ENCODE measurements at places on chromosomes 12 and 14. TPM values are rescaled to one million over a fixed set of nuclear protein-coding genes. Genes with fewer than 3 reads are reported as not detected.

The ANO2 gene
- total RNA-seq, result not detected

The PPP1R1A gene
- not detected for total RNA-seq

The TMEM119 gene
- not detected for total RNA-seq

- DNase-seq, result no peak
Measured at GRCh38 chr12:53480491-53481442, 18.5 kb downstream of the MAP3K12 start.

DNA sequence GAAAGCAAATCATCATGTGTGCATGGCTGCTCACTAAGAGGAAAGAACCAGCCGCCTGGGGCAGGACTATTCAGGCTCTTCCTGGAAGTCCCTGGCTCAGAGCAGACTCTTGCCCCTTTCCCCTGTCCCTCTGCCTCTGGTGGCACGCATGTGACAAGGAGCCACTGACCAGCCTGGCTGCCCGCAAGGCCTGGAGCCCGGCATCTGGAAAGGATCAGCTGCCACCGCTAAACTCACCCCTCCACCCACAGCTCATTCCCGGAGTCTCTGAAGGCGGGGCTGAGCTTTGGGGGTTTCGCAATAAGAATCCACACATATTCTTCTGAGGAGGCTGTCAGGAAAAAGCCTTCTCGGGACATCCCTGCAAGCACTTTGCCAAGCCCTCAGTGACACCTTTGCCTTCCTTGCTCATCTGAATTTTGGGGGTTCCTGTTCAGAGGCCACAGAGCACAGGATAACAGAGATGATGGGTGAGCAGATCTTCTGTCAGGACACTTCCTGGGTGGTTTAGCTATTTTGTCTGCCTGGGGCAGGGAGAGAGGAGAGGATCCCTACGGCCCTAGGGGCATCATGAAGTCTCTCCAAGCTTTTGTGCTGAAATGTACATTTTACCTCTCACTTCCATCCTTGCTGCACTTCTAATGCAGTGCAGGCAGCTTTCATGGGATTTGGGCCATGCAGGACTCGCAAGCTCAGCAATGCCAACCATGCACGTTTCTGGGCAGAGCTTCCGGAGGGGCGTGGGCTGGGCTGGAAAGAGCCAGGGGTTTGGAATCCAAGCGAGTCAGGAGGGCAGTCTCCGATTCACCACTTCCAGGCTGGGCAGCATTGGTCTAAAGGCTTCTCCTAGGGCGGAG, 124.8 kb upstream of the MAP1LC3B2 start:
- DNase-seq, result no peak

DNA sequence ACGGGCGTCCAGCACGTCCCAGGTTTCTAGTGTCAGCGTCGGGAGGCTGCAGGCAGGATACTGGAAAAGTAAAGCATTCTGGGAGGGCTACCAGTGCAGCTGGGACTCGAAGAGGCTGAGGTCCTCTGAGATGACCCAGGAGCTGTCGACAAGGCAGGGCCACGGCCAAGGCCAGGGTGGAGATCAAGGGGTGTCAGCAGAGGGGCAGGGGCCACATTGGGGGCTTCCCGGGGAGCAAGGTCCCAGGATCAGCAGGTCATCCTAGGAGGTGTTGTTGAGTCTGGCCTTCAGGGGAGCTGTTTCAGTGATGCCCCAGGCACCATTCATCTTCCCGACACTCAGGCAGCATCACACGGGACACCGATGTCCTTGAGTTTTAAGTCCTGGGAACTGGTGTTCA, 377.8 kb upstream of the SFSWAP start:
- no peak for DNase-seq

- no peak for DNase-seq
Measured at GRCh38 chr14:89673512-89674225, 256.6 kb upstream of the FOXN3 start.

GRCh38 chr12:99259040-99259934, 388.3 kb upstream of the GARIN6 start:
- no peak for DNase-seq

DNA sequence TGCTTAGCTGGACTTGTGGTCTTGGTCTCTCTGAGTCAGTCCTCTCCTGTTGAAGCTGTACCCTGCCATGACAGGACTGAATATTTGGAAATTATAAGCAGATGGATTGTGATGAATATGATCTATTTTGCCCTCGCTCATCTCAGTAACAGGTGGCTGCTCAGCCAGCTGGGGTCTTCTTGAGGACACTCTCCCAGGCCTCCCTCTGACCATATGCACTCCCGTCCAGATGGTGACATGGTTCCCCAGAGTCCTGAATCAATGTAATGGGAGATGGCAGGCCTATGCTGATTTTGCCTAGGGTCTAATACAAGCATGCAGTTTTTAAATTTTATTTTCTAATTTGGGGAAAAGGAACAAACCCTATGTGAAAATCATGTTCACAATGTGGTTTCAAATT, 63.1 kb upstream of the TRHDE start:
- no peak for DNase-seq

DNA sequence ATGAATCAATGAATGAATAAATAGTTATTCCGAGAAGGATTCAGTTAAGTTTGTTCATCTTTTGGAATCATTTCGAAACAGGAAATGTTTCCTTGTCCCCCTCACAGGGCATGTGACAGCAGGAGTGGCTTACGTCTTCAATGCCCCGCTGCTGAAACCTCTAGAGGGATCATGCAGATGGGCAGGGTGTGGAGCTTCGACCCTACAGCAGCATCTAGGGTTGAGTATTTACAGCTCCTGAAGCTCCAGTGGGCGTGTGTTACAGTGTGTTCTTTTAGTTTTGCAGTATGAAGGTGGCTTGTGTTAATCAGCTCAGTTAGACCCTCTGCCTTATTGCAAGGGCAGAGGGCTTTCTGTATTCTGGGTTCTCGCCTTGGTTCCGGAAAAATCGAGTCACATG, 2.6 kb downstream of the NAV3 start:
- no peak for DNase-seq

DNA sequence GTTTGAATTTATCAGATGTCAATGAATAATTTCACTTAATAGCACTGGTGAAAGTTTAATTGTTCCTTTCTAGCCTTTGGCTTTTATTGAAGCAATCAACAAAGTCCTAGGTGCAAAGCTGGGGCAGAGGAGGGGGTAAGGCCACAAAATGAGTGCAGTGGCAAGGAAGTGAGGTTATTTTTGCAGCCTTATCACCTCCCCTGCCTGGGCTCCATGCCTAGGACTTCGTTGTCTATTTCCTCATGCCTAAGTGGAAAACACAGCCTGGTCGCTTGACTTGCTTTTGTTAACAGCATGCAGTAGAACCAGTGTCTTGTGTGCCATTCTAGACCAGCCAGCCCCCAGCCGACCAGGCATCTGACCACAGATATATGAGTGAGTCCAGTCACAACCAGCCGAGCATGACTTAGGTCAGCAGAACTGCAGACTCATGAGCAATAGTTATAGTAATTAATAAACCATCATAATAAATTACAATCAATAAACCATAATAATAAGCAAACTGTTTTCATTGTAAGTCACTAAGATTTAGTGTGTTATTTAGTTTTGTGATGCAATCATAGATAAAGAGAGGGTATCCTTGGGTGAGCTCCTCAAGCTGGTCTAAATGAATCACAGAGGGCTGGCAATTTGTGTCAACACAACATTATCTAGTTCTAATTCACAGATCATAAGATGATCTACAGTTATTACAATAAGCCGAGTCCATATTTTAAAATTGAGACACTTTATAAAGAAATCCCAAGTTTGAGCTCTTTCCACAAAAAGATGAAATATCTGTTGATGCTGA, 156.8 kb downstream of the GLT1D1 start:
- no peak for DNase-seq

- DNase-seq, result no peak
Measured at GRCh38 chr14:38309522-38310277, 53.8 kb upstream of the CLEC14A start.

GRCh38 chr12:54191550-54192022, 2.8 kb upstream of the SMUG1 start:
- DNase-seq, result peak; percentile 89

DNA sequence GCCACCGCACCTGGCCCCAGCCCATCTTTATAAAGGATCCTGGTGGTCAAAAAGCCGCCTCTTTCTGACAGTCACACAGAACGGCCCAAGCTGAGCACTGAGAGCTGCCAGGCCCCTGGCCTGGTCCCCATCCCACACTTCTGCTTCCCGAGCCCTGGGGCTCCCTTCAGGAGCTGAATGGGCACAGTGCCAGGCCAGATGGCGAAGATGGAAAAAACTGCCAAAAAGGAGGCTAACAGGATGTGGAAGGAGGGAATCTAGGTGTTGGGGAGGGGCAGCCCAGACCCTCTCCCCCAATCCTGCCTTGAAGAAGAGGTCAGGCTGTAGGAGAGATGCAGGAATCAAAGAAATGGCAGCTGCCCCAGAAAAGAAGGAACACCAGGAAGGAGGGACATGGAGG, 5.0 kb downstream of the LPAR5 start:
- DNase-seq, result no peak

DNA sequence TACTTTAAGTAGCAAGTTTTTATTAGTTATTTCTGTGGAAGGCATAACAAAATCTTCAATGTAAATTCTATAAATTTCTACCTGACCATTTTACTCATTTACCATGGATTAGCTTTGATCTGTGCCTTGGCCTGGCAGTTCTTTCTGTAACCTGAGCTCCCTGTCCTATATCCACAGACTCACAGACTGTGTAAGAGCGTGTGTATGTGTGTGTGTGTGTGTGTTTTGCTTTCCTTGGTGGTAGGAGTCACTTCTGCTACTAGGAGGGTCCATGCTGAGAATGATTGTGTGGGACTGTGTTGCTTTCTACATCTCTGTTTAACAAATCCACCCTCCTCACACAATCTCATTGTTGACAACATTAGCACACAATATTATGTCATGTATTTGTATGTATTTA, 221.2 kb upstream of the PELI2 start:
- no peak for DNase-seq

- DNase-seq, result no peak
Measured at GRCh38 chr12:31819427-31819826, 90.6 kb upstream of the AMN1 start.

- DNase-seq, result no peak
Measured at GRCh38 chr12:100859063-100859627, 64.6 kb downstream of the ANO4 start.

GRCh38 chr14:73227812-73228781, 9.2 kb upstream of the PAPLN start:
- DNase-seq, result no peak

DNA sequence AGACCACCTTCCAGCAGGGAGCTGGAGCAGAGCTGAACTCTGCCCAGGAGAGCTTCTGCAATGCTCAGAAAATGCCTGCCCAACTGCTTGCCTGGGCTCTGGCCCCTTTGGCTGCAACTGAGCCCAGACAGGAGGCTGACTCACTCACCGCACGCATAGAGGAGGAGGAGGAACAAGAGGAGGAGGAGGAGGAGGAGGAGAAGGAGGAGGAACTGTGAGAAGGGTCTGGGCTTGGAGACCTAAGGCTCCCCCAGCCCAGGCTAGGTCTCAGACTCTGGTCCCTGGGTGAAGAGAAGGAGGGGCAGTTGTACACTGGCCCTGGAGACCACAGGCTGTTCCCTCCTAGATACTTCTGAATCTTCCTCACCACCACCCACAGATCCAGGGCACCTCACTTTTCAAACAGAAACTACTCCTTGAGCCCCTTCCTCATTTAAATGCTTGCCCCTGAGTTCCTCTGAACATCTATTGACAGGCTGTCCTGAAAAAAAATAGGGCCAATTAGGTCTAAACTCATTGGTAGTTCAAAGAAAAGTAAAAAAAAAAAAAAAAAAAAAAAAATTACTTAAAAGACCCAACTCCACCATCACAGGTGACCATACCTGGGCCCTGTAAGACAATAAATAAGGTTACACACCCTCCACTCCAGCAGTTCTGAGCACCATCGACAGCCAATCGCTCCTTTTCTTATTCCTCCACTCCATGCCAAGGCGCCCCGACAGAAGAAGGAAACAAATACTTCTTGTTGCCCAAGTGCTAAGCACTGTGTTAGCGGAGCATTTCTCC, 674 bp downstream of the VDR start:
- DNase-seq, result no peak

DNA sequence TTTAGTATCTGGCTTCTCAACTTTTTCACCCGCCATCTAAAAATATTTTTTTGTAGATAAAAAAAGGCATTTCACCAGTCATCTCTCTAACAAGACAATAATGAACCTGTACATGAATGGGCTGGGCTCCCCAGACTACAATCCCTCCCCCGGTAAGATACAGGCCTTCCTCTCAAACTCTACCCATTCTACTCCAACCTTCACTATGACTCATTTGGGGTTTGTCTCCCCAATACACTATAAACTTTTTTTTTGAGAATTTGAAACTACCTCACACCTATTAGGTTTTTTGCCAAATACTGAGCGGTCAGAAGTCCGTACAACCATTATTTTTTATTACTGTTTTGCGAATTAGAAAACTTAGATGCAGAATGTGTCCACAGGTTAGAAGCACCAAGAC, 784 bp downstream of the RPL6 start:
- no peak for DNase-seq

DNA sequence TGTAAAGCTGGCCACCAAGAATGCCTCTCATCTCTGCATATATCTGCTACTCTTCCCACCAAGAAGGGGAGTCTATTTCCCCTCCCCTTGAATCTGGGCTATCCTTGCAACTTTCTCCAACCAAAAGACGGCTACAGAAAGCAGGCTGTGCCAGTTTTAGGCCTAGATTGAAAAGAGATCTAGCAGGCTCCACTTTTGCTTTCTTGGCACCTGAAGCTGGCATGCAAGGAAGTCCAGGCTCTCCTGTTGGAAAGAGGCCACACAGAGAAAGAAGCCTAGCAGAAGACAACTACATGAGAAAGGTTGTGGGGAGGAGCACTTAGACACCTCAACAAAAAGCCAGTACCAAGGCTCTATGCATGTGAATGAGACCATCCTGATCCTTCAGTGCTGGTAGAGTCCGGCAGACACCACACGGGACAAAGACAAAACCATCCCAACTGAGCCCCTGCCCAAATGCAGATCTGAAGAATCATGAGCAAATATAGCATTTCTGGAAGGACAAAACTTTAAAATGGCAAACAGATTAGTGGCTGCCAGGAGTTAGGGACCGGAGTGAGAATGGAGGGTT, 68.0 kb downstream of the SPPL3 start:
- no peak for DNase-seq

DNA sequence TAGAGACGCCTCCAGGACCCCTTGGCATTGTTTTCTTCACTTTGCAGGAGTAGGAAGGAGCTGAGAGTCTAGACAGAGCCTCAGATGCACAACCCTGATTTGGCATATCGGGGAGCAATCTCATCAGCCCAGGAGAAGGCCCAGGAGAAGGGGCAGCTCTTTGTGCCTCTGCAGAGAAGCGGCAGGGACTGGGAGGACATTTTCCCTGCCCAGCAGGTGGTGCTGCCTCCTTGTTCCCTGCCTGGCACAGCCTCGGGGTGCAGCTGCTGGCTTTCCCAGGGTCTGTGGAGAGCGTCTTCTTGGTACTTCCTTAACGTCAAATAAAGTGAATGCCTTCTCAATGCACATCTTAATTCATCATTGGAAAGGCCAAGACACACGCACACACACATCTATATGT, 419.5 kb downstream of the TMEM121 start:
- no peak for DNase-seq

Data from OCI-LY7 (cell line).